A549 treated with GW870086 at 1 μM for 4 hours (cell line): ENCODE measurements at places on chromosomes 3 and 15. TPM values are rescaled to one million over a fixed set of nuclear protein-coding genes. Genes with fewer than 3 reads are reported as not detected.

The HHLA2 gene
- 0.08 to 0.21 TPM in 2 of 5 replicates, not detected in the others for total RNA-seq

The FEZF2 gene
- total RNA-seq = not detected in 5 replicates

The PLSCR5 gene
- total RNA-seq = not detected in 5 replicates

The PROS1 gene
- 11.9 to 14.6 TPM (median 12.7 TPM) in 5 replicates for total RNA-seq

The EIF4E3 gene
- 3.1 to 4.4 TPM (median 3.5 TPM) in 5 replicates for total RNA-seq
